ENCODE measurements at places on chromosomes 11 and 22.

DNA sequence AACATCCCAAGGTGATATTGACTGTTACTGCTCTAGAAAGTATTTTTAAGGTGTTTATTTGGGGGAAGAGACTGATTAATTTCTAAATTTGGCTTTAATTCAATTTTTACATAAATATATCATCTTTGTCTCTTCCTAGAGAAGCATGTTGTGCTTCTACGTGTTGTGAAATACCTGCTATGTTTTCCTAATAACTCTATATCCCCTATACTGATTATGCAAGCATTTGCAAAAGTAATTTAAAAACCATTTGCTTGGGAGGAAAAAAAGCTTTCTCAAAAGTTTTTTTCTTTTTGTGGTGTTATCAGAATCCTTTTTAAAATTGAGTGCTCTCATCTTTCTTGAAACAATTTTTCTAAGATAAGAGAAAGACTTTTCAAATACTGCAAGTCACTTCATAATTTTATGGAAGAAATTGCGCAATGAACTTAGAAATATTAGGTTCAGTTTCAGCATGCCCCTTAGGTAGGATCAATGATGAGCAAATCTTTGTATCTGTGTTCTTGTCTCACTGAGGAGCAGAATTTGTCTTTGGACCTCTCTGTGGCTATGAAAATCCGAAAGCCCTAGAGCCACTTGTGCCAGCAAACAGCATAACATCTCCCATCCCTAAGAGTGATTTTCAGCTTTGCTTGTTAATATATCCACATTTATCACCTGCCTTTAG is 7.4 kb upstream of the BLID start:
- no peak for DNase-seq

- DNase-seq, result peak; percentile 67
These were observed 31.2 kb downstream of the ALG9 start for GRCh38 chr11:111840143-111840542.

DNA sequence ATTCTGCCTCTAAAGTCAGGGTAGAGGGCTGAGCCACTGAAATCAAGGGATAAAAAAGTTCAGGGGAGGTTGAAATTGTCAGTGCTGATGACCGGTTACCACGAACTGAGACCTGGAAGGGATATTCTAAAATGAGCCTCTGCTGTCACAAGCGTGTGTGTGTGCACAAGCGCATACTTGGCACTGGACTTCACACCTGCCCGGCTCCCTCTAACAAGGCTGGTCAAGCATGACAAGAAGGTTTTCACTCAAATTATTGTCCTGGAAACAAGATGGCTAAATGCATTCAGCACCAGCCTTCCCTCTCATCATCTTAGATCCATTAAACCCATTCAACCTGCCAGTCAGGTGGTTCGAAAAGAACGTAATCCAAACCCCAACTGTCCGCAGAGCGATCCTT is 54.8 kb upstream of the CECR2 start:
- no peak for DNase-seq

- no peak for DNase-seq
These were observed 77.4 kb downstream of the SWAP70 start for GRCh38 chr11:9741260-9741659.

DNA sequence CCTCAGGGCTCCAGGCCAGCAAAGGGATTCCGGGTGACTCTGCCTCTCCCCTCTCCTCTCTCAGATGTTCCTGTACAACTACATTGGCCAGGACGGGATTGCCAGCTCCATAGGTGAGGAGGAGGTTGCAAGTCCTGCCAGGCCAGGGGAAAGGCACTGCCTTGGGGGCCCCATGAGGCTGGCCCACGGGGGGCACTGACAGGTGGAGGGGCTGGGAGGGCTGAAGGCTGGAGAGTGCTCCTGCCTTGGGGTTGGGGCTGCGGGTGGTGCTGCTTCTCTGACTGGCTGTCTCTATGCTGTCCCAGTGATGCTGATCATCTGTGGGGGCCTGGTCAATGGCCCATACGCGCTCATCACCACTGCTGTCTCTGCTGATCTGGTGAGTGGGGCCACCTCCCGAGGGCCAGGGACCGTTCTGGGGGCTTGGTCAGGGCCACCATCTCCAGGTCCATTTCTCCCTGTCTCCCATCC is 21.7 kb downstream of the SLC37A2 start:
- DNase-seq, result no peak

Data from astrocyte of the hippocampus (primary cell).